ENCODE measurements at places on chromosomes 2 and 18. TPM values are rescaled to one million over a fixed set of nuclear protein-coding genes. Genes with fewer than 3 reads are reported as not detected.

GRHL1 gene
- polyA plus RNA-seq = 0.16 TPM

VWC2L gene
- polyA plus RNA-seq = not detected

NOL4 gene
- not detected for polyA plus RNA-seq

DYNC1I2 gene
- 28.3 TPM for polyA plus RNA-seq

ALPP gene
- polyA plus RNA-seq = not detected

TANK gene
- polyA plus RNA-seq = 90.1 TPM

SERPINB2 gene
- polyA plus RNA-seq = not detected

ARMC9 gene
- 1.2 TPM for polyA plus RNA-seq

CCDC74B gene
- polyA plus RNA-seq = not detected

MEP1B gene
- polyA plus RNA-seq = 0.35 TPM

MGAT4A gene
- polyA plus RNA-seq = 54.6 TPM

SP100 gene
- polyA plus RNA-seq = 288 TPM

L3MBTL4 gene
- polyA plus RNA-seq = 0.61 TPM

SLC5A7 gene
- polyA plus RNA-seq = not detected

PPIL3 gene
- polyA plus RNA-seq = 33.1 TPM

TCF7L1 gene
- 1.0 TPM for polyA plus RNA-seq

ITGA6 gene
- 2.0 TPM for polyA plus RNA-seq

PROKR1 gene
- polyA plus RNA-seq = not detected

HAAO gene
- polyA plus RNA-seq = 5.7 TPM

SPC25 gene
- not detected for polyA plus RNA-seq

SLC4A5 gene
- 1.2 TPM for polyA plus RNA-seq
